Osteoblast (primary cell): ENCODE measurements at places on chromosomes 16 and 17.
A peak's percentile ranks its signal among the peaks of the same experiment; 100 is the strongest.

GRCh38 chr16:81610144-81610842 is 165.7 kb downstream of the CMIP start:
- peak; percentile 99 for DNase-seq

DNA sequence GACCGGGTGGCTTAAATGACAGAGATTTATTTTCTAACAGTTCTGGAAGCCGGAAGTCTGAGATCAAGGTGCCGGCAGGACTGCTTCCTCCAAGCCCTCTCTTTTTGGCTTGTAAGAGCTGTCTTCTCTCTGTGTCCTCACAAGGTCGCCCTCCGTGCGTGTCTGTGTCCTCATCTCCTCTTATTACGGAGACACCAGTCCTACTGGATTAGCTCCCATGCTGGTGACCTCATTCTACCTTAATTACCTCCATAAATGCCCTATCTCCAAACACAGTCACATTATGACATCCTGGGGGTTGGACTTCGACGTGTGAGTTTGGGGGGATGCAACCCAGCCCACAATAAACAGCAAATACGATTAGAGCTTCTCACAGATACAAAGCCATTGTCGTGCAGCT is 161.5 kb downstream of the FOXL1 start:
- DNase-seq, result no peak

GRCh38 chr17:66725956-66726355 is 109.0 kb upstream of the CACNG5 start:
- no peak for DNase-seq

DNA sequence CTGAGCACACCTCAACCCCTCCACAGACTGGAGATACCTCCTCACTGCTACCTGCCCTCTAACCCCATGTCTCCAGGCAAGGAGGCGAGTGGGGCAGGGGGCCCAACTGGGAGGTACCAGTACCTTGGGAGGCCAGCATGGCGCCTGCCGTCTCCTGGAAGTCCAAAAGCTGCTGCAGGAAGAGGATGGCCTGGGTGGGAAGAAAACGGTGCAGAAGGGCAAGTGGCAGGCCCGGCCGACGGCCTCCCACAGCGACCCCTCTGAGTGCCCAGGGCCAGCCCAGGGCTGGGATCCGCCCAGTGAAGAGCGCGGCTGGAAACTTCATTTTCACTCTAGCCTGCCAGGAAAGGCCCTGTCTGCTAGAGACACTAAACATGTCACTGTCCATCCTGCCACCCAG is 8.5 kb downstream of the ZACN start:
- peak; percentile 35 for DNase-seq

- DNase-seq, result no peak
These were observed 3.7 kb downstream of the BCL6B start for GRCh38 chr17:7026471-7027115.
